Activated CD8-positive, alpha-beta memory T cell treated with anti-CD3 and anti-CD28 coated beads, Interleukin-2, amount 50 U/mL, for 4 hours (primary cell): ENCODE measurements at places on chromosomes 12 and 14.

- no peak for DNase-seq
These were observed 42.7 kb upstream of the NID2 start for GRCh38 chr14:52111583-52111982.

DNA sequence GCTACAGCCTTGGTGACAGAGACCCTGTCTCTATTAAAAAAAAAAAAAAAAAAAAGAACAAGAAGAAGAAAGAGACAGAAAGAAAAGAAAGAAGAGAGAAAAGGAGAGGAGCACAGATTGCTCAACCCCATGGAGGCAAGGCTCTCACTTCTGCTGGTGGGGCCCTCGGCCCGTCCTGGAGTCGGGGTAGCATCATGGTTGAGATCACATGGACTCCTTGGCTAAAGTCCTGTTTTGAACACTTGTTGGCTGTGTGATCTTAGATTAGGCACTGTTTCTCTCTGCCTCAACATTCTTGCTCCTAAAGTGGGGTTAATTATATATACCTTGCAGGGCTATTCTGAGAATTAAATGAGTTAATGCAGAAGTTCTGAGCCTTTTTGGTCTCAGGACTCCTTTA, 207.7 kb downstream of the CACNA1C start:
- DNase-seq = no peak

GRCh38 chr12:779745-780734, 27.7 kb downstream of the WNK1 start:
- DNase-seq = no peak

- DNase-seq = no peak
These were observed 344.7 kb downstream of the CACNA1C start for GRCh38 chr12:2397356-2398045.

DNA sequence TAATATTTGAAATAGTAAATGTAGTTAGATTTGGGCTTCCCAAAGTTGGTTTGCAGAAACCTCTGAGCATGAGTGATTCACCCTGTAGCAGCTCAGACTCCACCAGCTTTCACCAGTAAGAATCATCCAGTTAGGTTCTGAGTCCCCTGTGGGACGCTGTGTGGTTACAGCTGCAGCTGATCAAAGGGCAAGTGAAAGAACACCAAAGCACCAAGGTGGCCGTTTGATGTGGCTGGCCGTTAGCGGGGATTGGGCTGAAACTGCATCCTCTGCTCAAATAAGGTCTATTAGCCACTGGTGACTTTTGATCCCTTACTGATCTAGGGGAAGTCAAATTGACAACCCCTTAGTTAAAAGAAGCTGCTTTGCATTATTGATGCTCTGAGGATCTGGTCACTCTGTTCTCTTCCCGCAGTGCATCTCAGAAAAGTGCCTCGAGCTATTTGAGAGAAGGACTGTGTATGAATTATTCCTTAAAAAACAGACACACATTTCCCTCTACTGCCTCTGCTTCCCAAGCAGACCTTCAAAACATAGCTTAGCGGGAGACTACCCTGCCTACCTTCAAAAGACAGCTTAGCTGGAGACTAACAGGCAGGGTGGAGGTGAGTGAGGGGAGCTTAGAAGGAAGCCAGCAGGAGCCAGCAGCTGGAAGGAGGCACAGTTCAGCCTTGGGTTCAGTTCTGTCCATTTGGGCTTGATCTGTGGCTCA, 3.7 kb downstream of the ABHD12B start:
- DNase-seq = peak; percentile 42

GRCh38 chr12:104490850-104491249, 34.1 kb downstream of the CHST11 start:
- no peak for DNase-seq

DNA sequence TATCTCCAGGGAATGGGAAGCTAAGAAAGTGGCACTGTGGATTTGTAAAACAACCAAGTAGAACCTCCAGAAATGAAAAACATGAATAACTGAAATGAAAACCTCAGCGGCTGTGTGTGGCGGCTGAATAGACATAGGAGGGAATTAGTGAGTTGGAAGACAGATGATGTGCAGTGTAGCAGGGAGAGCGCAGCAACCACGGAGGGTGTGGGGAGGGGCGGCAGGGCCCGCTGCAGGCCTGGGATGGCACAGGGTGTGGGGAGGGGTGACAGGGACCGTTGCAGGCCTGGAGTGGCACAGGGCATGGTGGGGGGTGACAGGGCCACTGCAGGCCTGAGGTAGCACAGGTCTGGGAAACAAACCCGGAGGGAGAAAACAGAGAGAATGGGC, 51.1 kb downstream of the BEGAIN start:
- DNase-seq = no peak

- no peak for DNase-seq
These were observed 15.4 kb upstream of the SMCO2 start for GRCh38 chr12:27431185-27431584.

- no peak for DNase-seq
These were observed 452.4 kb downstream of the RAD51B start for GRCh38 chr14:68271913-68272391.

DNA sequence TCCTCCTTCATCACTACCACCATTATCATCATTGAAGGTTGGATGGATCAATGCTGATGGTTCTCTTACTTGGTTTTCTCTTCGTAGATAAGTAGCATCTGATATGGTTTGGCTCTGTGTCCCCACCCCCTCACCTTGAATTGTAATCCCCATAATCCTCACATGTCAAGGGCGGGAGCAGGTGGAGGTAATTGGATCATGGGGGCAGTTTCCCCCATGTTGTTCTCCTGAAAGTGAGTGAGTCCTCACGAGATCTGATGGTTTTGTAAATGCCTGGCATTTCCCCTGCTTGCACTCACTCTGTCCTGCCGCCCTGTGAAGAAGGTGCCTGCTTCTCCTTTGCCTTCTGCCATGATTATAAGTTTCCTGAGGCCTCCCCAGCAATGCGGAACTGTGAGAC, 172.4 kb upstream of the PWP1 start:
- DNase-seq = no peak

GRCh38 chr14:28151926-28152325, 614.7 kb upstream of the FOXG1 start:
- DNase-seq = no peak

DNA sequence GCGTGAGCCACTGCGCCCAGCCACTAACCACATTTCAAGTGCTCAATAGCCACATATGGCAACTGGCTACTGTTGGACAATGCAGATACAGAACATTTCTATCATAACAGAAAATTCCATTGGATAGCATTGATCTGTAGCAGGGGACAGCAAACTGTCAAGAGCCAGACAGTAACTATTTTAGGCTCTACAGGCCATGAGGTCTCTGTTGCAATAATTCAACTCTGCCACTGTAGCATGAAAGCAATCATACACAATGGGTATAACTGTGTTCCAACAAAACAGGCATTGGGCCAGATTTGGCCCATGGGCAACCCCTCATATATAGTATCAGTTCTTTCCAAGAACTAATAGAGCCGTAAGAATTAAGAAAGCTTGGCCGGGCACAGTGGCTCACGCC, 8.0 kb downstream of the CSRNP2 start:
- DNase-seq = no peak

GRCh38 chr12:44859998-44860689, 16.0 kb downstream of the NELL2 start:
- no peak for DNase-seq

DNA sequence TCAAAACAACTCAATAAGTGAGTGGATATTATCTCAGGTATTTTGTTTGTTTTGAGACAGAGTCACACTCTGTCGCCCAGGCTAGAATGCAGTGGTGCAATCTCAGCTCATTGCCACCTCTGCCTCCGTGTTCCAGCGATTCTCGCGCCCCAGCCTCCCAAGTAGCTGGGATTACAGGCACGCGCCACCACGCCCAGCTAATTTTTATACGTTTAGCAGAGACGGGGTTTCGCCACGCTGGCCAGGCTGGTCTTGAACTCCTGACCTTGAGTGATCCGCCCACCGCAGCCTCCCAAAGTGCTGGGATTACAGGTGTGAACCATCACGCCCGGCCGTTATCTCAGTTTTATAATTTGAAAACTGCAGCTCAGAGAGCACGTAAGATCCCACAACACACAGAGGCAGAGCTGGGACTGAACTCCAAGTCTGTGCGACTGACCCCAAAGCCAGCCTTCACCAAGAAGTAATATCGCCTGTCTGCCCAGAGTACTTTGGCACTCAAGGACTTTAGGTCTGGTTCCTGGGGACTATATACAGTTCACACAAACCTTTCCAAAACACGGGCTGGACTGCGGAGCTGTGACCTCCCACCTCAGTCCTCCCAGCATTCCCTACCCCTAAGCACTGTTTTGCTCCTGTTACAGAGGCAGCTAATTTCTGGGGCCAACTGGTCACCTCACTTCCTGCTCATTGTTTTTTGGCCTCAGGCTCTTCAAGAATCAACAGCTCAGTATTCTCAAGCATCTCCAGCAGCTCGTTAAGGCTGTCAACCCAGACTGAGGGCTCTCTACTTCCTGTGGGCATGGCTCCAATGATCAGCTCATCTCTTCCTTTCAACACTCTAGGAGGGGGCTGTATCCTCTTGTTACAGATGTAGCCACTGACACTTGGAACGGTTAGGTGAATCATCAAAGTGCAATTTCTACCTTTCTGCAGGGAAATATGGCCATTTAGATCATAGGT, 22.5 kb downstream of the TESC start:
- no peak for DNase-seq

- peak; percentile 70 for DNase-seq
These were observed 16.4 kb upstream of the ESPL1 start for GRCh38 chr12:53251477-53252348.

GRCh38 chr12:38745601-38746000, 159.8 kb downstream of the CPNE8 start:
- no peak for DNase-seq

- DNase-seq = no peak
These were observed 5.4 kb upstream of the LPAR5 start for GRCh38 chr12:6641131-6641530.

DNA sequence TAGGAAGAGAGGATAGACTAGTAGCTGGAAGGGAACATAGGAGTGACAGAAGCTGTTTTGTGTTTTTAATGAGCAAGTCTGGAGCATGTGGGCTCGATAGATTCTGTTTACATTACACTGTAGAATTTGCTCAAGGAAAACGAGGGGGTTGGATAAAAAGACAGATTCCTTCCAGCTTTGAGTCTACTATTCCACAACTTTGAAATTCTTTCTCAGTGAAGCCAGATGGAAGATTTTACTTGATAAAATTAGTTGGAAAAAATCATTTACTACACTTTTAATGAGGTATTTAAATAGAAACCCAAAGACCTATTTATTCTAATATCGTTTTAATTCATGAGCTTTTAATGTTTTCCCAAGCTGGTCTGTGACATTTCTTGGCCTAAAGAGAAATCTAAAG, 19.5 kb upstream of the EPS8 start:
- no peak for DNase-seq

GRCh38 chr12:110254971-110255540, 26.0 kb upstream of the ATP2A2 start:
- no peak for DNase-seq

- DNase-seq = no peak
These were observed 36.1 kb upstream of the COL2A1 start for GRCh38 chr12:48040354-48040753.

GRCh38 chr12:56190695-56191155, 1.4 kb upstream of the SMARCC2 start:
- no peak for DNase-seq

DNA sequence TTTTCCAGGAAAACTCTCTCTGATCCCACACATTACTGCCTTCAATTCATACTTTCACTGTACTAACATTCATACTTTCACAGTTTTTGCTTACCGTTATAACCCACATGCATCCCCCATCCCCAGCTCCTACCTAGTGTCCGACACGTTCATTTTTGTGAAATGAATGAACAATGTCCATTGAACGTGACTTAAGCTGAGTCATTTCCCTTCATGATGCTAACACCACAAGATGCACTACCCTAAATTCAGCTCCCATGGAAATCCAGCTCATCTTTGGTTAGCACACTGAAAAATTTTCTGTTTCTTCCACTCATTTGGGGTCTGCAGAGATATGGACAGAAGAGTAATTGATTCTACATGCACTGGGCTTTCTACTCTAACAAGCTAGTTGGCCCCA, 84.7 kb downstream of the GALNT4 start:
- no peak for DNase-seq

- DNase-seq = no peak
These were observed 70.1 kb upstream of the TTC7B start for GRCh38 chr14:90886297-90886815.

DNA sequence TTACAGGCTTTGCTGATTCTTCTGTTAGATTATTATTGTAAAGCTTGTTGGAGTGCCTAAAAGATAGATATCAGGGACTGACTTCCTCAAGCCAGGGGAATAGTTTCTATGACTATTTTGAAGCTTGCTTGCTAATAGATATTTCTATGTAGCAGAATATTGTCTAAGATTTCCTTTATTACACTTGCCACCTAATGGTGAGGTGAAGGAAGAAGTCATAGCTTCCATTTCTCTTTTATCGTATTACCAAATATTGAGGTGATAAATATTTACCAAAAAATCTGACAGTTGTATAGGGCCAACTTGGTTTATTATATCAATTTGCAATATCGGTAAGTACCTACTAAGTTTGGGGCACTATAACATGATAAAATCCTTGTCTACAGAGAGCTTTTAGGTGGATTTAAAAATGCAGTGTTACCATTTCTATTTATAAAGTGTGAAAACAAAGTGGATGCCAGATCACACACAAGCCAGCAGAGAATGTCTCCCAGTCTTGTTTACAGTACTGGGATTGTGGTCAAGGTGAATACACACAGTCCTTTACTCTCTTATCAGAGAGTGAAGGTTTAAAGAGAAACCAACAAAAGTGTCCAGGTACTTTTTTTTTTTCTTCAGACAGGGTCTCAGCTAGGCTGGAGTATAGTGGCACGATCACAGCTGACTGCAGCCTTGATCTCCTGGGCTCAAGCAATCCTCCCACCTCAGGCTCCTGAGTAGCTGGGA, 137.9 kb downstream of the IGF1 start:
- DNase-seq = no peak

GRCh38 chr12:4555804-4556203, 6.2 kb upstream of the DYRK4 start:
- DNase-seq = no peak

DNA sequence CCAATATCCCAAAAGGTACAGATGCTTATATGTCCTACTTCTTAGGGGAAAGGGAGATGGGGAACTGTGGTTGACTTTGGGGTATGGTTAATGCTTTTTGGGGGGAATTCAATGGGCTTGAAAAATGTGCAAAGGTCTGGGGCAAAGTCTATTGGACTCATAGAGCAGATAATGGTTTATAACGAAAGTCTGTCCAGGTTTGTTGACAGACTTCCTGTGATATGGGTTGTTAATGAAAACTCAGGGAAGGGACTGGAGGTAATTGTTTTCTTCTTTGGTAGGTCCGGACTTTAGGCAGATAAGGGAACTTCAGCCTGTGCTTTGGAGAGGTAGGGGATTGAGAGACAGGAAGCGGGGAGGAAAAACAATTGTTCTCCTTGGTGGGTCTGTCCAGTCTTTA, 46.2 kb upstream of the LTA4H start:
- no peak for DNase-seq

GRCh38 chr12:54603173-54603814, 14.8 kb upstream of the PPP1R1A start:
- peak; percentile 61 for DNase-seq

- no peak for DNase-seq
These were observed 82.1 kb downstream of the AVPR1A start for GRCh38 chr12:63068857-63069442.
